CD8-positive, alpha-beta memory T cell (primary cell): ENCODE measurements at places on chromosomes 12 and 14. TPM values are rescaled to one million over a fixed set of nuclear protein-coding genes. Genes with fewer than 3 reads are reported as not detected.

GRCh38 chr12:53572134-53572758 lies 53.9 kb downstream of the ATF7 start:
- H3K4me3 ChIP-seq: no peak overlapping the region
- H3K4me1 ChIP-seq: peaks cover 32% of the 10 kb centered on the region
- H3K36me3 ChIP-seq: no peaks in the 10 kb centered on the region
- H3K27ac ChIP-seq: no peak overlapping the region

DNA sequence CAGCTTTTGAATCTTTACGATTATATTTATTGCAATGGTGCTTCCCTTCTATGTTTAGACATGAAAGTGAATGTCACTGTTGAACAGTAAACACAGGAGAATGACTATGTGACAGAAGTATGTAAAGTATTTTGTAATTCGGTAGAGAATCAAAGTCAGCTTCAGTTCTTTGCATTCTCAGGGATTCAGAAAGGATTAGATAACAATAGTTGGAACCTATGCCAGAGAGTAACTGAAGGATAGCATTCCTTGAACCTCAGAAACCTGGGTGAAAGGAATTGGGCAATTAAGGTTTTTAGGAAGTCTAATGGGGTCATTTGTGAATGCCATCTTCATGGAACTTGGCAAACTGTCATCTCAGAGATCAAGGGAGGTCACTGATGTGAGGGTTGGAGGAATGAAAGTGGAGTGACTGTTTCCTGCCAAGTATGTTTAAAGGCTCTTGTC lies 305.3 kb upstream of the DDHD1 start:
- no peak for DNase-seq
- no peaks in the 10 kb centered on the region for H3K27me3 ChIP-seq
- no peak overlapping the region for H3K4me3 ChIP-seq
- no peak overlapping the region for H3K27ac ChIP-seq

DNA sequence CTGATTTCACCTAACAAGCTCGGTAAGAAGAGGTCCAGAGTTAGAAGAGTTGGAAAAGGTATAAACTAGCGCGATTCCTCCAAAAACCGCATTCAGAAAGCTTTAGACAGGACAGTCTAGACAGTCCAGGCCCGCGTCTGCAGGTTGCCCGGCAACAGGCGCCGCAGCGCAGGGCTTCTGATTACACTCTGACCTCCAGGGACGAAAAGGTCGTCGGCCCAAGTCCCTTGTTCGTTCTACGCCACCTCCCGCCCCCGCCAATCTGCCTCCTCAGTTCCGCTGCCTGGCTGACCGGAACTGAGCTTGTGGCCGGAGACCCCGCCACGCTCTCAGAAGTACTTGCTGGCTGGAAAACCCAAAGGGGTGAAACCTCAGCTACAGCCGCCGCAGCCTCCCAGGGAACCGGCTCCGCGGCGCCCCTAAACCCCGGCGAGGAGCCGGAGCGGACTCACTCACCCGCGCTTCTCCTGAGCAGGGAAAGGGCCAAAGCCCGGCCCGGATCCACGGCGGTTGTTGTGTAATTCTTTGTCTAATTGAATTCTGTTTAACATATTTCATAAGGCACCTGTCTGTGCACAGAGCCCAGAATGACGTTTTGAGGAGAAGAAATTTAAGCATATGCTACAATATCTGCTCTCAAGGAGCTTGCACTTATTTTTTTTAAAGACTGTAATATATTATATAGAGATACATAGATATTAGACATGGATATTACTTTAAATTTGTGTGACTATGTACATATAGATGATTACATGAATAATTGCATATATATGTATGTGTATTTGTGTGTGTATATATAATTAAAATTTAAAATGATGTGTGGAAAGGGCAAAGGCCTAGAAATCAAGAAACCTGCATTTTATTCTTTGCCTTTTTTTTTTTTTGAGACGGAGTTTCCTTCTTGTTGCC lies at the start of gene CAPS2:
Gene CAPS2, minus strand, starts transcription at position 407 of the 909 bp plus-strand sequence. CDS start 3,826 bp downstream, outside the sequence.
- peaks cover 12% of the 10 kb centered on the region for H3K27me3 ChIP-seq
- no peak within 1 kb of the TSS for H3K27ac ChIP-seq
- H3K4me3 ChIP-seq: peak within 1 kb of the TSS; percentile 49
- DNase-seq: peak; percentile 44
- peaks cover 13% of the 10 kb centered on the region for H3K4me1 ChIP-seq
- no peaks in the 10 kb centered on the region for H3K36me3 ChIP-seq

DNA sequence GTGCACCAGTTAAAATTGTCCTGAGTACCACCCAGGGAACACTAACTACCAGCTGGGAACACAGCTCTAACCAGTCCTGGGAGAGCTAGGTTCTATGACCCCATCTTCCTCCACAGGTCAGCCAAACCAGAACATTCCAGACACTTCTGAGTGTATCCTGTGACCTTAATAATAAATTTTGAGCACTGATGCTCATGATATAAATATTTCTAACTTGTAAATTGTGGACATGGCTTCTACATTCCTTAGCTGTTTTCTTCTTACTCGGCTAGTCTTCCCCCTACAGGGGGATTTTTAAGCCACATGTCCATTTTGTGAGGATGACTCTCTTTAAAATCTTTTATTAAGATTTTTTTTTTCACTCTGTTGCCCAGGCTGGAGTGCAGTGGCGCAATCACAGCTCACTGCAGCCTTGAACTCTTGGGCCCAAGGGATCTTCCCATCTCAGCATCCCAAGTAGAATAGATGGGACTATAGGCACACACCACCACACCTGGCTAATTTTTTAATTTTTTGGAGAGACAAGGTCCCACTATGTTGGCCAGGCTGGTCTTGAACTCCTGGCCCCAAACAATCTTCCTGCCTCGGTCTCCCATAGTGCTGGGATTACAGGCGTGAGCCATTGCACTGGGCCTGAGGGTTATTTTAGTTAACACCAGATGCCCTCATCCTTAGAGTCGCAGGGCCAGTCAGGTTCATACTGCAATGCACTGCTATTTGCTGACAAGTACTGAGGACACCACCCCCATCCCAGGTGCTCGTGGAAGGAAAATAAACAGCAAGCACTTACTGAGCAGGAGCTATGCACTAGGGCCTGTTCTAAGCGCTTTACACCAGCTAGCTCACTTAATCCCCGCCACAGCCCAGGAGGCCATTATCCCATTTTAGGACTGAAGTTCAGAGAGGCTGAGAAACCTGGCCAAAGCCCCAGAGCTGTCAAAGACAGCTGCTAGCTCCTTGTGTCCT lies 142.6 kb upstream of the NCOR2 start:
- H3K36me3 ChIP-seq: no peaks in the 10 kb centered on the region
- no peak overlapping the region for H3K27ac ChIP-seq
- DNase-seq: no peak

The ALDH1L2 gene
- 0.69 TPM for total RNA-seq
